ENCODE measurements at places on chromosomes 13 and 19. TPM values are rescaled to one million over a fixed set of nuclear protein-coding genes. Genes with fewer than 3 reads are reported as not detected.
A peak's percentile ranks its signal among the peaks of the same experiment; 100 is the strongest.

GRCh38 chr13:31962731-31963370, 68.7 kb upstream of the FRY start:
- no peak for DNase-seq
- H3K36me3 ChIP-seq = no peaks in the 10 kb centered on the region
- no peak overlapping the region for H3K4me3 ChIP-seq
- peaks cover 7% of the 10 kb centered on the region for H3K4me1 ChIP-seq

DNA sequence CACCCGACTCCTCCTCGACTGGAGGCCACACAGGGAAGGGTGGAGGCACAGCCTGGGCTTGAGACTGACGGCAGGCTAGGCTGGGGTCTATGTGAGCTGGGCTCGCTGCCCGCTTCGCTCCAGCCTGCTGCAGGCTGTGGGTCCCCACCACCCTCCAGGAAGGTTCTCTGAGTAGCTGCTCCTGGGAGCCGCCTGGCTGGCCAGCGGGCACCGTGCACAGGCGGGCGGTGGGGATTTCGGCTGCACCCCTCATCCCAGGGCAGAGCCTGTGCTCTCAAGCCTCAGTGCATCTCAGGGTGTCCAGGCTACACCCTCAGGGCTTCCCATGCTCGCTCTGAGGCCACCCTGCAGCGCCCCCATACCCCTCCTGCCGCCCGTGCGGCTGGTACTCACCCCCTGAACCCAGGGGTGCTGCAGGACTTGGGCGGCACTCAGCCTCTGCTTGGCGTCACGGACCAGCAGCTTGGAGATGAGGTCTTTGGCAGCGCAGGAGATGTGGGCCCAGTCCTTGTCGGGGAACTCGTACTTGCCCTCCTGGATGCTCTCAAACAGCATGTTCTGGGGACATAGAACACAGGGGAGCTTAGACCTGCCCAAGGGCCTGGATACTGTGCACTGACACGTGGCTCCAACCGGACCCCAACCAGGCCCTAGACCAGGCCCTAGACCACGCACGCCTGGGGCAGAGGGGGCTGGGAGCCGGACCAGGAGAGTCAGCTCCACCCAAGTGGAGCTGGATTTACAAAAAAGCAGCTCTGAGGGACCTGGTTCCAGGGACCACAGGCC, 10.2 kb downstream of the MKNK2 start:
- peaks cover 51% of the 10 kb centered on the region for H3K4me1 ChIP-seq
- DNase-seq = peak; percentile 67
- peaks cover 72% of the 10 kb centered on the region for H3K36me3 ChIP-seq
- H3K4me3 ChIP-seq = no peak overlapping the region

DNA sequence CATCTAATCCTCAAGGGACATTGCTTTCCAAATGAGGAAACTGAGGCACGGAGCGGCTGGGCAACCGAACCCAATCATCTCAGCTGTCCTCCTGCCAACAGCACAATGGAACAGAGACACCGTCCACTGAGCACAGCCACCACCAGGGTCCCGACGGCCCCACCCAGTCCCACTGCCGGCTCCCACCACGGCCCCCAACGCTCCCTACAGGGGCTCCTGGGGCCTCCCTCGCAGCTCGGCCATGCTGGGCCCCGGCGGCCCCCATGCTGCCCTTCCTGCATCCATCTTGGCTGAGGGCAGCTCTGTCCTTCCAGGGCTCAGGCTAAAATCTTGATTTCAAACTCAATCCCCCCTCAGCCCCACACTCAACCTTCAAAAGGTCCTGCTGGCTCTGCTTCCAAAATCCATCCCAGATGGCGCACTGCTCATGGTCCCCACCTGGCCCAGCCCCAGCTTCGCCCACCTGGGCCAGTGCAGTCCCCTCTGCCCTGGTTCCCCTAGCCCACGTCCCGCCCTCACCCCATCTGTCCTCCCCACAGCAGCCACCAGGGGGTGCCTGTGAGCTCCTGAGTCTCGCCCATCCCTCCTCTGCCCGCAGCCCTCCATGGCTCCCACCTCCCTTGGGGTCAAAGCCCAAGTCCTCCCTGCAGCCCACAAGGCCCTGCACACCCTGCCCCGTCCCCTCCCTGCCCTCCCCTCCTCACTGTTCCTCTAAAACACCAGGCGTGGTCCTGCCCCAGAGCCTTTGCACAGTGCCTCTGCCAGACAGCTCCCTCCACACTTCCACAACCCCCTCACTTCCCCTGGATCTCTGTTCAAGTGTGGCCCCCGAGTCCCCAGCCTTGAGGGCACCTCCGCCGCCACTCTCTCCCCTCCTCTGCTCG, 7.9 kb downstream of the PIP5K1C start:
- H3K36me3 ChIP-seq = no peaks in the 10 kb centered on the region
- no peak for DNase-seq
- H3K4me3 ChIP-seq = no peak overlapping the region
- H3K27me3 ChIP-seq = no peaks in the 10 kb centered on the region

DNA sequence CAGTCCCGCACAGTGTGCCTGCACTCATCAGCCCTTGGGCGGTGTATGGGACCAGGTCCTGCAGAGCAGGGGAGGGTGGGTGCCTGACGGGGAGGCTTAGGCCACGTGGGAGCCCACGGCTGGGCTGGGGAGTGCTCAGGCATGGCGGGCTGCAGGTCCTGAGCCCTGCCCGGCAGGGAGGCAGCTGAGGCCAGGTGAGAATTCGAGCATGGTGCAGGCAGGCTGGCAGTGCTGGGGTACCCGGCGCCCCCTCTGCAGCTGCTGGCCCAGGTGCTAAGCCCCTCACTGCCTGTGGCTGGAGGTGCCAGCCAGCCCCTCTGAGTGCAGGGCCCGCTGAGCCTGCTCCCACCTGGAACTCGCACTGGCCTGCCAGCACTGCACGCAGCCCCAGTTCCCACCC, 630.9 kb upstream of the PCDH20 start:
- H3K4me3 ChIP-seq = no peak overlapping the region
- DNase-seq = peak; percentile 46
- H3K27ac ChIP-seq = no peak overlapping the region
- no peaks in the 10 kb centered on the region for H3K4me1 ChIP-seq
- H3K36me3 ChIP-seq = no peaks in the 10 kb centered on the region

DNA sequence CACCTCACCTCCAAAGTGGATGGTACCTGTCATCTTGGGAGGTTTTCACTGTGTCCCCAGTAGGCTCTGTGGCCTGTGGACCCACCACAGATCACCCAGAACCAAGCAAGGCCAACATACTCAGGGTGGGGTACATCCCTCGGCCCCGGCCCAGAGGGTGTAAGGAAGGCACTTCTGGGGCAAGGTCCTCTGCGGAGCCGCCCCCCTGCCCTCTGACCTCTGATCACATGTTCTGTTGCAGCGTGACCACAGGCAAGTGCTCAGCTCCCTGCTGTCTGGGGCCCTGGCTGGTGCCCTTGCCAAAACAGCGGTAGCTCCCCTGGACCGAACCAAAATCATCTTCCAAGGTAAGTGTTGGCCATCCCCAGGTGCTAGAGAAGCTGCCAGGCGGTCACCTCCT, 36.7 kb downstream of the TMEM161A start:
- H3K27ac ChIP-seq = no peak overlapping the region
- H3K4me3 ChIP-seq = no peak overlapping the region
- DNase-seq = no peak
- no peaks in the 10 kb centered on the region for H3K27me3 ChIP-seq

Gene KLK7
- 0.41 TPM for total RNA-seq

Gene ZNF132
- 5.1 TPM for total RNA-seq

Gene GNG8
- total RNA-seq = not detected

DNA sequence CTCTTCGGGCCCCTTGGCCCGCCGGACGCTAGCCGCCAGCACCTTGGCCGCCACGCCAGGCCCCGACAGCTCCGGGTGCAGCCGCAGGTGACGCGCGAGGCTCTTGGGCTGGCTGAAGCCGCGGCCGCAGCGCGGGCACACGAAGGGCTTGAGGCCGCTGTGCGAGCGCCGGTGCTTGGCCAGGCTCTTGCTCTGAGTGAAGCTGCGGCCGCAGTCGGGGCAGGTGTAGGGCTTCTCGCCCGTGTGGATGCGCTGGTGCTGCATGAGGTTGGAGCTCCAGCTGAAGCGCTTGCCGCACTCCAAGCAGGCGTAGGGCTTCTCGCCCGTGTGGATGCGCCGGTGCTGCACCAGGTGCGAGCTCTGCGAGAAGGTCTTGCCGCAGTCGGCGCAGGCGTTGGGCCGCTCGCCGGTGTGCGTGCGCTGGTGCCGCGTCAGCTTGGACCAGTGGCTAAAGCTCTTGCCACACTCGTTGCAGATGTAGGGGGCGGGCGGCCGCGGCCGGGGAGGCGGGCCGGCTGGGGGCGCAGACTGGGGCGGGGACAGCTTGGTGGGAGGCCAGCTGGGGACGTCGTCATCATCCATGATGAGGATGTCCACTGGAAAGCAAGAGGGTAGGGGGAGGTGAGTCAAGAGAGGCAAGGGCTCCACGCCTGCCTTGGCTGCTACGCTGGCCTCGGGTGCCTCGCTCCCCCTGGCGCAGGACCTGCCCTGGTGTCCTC, 32.4 kb downstream of the ZNF787 start:
- no peaks in the 10 kb centered on the region for H3K27me3 ChIP-seq
- H3K4me1 ChIP-seq = peaks cover 9% of the 10 kb centered on the region
- H3K36me3 ChIP-seq = peaks cover 7% of the 10 kb centered on the region

Gene IGFL3
- not detected for total RNA-seq

Measured in upper lobe of right lung (tissue), 1 donor.